ENCODE measurements at places on chromosomes 6 and 20.

GRCh38 chr20:14445310-14445709, 107.9 kb upstream of the FLRT3 start:
- DNase-seq = no peak

- no peak for DNase-seq
Measured at GRCh38 chr6:134171517-134171916, 119.1 kb upstream of the SLC2A12 start.

GRCh38 chr6:7124636-7125035, 16.9 kb downstream of the RREB1 start:
- peak; percentile 28 for DNase-seq

DNA sequence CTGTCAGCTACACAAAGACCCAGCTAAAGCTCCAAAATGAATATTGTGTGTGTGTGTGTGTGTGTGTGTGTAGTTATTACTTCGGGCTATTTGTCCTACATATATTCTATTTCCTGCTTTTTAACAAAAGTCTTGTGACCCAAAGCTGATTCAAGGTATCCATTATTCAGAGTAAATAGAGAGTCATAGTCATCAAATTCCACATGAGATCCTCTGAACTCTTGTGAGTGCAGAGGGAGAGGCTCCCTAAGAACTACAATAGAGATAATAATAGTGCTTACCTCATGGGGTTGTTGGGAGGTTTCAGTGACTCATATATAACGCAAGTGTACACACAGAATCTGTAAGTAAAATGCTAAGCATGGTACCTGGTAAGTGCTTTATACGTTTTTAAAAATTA, 95.6 kb upstream of the SHLD1 start:
- DNase-seq = peak; percentile 21

DNA sequence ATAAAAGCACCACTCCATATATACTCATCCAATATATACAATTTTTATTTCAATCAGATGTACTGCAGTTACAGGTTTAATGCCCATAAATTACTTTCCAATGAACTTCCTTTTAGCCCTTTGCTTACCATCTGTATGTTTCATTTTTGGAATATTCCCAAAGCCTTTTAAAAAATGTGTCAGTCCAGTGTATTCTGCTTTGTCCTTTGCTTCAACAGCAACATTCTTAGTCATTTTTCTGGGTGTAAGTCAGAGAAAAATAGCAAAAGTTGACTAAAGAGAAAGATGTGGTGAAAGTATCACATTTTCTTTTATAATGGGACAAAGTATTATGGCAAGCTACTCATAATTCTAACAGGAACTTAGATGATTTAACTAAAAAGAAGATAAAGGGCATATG, 15.2 kb downstream of the DSE start:
- DNase-seq = no peak

DNA sequence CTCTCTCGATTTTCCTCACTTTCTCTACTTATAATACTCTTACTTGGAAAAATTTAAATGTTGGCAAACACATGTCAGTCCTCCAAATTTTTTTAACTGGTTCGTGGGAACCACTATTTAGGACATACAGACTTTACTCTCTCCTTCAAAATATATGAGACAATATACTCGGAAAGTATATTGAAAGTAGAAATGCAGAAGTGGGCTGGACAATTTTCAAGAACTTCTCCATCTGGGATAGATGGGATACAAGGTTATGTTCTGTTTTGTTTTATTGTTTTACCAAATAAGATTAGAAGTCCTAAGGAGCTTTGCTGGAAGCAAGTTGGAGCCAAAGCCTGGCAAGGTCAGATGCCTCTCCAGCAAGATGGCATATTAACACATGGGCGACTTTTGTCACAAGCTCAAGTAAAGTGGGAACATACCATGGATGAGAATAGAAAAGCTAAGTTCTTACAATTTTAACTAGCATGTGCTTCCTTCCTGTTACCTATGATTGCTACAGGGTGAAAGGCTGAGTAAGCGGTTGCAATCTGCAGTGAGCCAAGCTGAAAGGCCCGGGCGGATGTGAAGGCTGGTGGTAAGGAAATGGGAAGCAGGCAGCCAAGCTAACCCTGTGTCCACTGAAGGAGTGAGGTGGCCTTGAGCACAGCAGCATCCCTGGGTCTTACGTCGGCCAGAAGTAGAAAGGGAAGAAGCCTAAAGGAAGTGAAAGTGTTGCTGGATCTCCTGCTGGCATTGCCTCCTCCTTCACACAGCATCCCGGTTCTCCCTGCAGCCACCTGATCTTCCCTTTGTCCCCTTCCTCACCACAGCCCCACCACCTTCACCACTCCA, 7.1 kb downstream of the MAP3K5 start:
- no peak for DNase-seq

DNA sequence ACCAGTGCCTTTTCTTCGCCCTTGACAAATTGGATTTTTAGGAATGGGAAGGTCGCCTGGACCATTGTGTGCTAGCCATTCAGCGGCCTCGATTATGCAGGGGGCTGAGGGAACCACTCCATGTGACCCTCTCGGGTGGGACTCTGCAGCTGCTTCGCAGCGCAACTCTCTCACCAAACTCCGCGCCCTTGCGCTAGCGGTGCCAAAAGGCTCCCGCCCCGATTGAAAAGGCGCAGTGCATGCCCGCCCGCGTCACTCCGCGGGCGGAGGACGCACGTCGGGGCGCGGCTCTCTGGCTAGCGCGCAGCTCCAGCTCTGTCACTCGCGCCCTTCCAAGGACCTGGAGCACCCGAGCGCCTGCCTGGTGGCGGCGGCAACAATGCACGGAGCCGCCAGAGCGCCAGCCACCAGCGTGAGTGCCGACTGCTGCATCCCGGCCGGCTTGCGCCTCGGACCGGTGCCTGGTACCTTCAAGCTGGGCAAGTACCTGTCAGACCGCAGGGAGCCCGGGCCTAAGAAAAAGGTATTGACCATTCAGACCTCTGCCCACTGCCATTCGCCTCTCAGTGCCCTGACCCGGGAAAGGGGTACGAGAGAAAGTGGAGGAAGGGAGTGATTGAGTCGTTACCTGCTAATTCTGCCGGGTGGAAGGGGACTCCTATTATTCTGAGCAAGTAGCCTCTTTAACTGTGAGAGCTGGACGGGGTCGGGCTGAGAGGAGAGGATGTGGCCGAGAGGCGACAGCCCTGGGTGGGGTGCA, at the start of gene PRDM13:
PRDM13 (plus strand) TSS at position 178 of the 760 bp plus-strand sequence; CDS start at position 380, 202 bp downstream.
- DNase-seq = no peak

DNA sequence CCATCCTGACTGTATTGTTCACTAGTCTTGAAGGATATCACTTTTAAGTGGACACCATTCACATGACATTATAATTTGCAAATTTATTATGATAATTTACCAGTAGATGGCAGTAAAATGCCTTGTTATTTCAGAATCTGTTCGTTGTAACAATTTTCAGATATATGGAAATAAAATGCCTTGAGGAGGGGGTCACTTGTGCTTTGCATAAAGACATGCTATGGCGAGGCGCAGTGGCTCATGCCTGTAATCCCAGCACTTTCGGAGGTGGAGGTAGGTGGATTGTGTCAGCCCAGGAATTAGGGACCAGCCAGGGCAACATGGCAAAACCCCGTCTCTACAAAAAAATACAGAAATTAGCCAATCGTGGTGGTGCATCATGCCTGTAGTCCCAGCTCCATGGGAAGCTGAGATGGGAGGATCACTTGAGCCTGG, 9.0 kb upstream of the NCOA6 start:
- DNase-seq = peak; percentile 56

DNA sequence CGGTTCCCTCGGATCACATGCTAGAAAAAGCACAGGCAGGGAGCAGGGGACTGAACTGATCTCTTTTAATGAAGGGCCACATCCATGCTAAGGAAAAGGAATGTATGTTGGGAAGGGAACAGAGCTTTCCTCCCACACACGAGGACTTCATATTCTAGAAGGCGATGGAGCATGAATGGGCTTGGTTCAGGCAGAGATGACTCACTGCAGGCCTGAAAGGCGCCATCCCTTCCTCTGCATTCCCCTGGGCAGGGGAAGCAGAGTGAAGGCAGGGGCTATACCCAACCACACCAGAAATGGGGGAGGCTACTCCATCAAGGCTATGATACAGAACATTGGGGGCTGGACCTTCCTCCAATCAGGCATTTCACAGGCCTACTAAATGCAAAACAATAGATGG, 30.6 kb downstream of the ELMO2 start:
- no peak for DNase-seq

DNA sequence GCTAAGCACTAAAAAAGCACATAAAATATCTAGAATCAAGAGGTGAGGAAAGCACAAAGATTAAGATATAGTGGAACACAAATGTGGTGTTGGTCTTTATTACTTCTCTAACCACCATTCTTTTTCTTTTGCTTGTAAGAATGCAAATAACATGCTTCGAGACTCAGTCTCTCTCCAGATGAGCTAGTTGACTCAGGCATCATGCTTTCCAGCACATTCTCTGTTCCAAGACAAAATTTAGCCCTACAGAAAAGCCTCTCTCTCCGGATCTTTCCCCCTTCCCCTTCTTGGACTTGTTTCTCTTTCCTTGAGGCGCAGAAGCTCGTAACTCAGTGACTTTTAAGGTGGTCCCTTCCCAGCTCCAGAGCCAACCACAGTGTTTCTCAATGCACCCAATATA, 91.0 kb downstream of the FNDC1 start:
- no peak for DNase-seq

DNA sequence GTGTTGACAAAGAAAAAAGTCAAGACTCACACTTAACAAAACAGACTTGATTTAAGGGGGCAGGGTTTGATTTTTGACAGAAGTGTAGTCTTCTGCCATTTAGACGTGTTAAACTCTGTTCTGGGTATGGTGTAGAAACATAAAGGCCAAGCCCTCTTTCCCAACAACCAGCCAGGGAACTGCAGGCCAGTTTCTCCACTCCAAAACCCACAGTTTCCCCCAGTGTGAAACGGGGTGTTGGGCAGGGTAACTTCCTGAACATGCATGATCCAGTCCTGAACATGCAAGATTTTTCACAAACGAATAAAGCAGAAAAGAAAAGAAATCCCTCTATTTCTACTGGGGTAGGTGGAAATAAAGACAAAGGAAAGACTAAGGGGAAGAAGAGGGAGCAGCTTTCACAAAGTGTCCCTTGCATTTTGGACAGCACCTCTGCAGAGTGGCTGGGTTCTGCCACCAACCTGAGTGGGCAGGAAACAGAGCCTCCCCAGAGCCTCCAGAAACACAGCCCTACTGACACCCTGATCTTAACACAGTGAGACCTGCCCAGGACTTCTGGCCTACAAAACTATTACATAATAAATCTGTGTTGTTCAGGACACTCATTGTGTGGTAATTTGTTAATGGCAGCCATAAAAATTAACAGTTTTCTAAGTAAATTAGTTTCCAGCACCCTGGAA, 7.5 kb downstream of the APMAP start:
- no peak for DNase-seq

GRCh38 chr6:141986457-141986856, 146.3 kb upstream of the GJE1 start:
- DNase-seq = no peak

DNA sequence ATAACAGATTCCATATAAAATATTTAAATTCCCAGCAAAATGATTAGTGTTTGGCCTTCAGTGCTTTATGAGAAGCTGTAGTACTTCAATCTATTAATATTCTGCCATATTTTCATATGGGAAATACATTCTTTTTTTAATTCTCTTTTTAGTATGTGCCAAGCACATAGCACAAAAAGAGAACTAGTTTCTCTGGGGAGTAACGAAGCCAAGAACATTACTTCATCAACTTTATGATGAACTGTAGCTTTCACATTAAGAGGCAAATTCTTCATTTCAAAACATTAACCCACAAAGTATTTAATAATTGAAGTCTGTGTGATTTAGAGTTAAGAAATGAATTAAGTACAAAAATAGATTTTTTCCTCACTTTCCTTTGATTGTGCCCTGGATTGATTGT, 281.0 kb upstream of the EYS start:
- peak; percentile 7 for DNase-seq

DNA sequence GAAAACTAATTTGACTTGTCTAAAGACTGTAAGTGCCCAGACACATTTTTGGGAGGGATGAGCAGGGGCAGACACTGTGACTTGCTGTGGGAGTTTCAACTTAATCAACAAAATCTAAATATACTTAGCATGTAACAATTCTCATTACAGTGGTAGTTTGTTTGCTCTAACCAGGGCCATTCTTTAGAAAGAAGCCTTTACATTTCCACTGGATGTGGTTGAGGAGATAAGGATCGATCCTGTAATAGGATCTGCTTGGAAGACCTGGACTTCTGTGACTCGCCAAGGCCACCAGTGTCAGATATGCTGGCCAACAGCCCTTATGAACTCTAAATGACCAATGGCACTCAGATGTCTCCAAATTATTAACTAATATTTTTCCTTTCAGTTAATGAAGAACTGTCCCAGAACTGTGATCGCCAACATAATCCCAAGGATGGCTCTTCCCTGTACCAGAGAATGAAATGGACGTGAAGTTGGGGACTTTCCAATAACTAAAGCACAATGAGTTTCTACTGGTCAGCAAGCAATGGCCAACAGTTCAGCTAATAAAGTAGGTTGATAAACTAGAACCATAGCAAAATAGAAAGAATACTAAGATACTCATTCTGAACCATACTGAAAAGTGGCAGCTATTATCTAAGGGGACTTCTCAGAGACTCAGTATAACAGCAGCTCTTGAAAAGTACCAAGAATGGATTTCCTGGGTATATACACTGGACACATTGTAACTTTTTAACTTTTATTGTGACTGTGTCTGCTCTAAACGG, 7.5 kb downstream of the SMLR1 start:
- no peak for DNase-seq

- DNase-seq = no peak
Measured at GRCh38 chr20:63081351-63081750, 74.6 kb upstream of the BHLHE23 start.

GRCh38 chr20:31548820-31549512, 34.7 kb downstream of the HM13 start:
- DNase-seq = no peak

DNA sequence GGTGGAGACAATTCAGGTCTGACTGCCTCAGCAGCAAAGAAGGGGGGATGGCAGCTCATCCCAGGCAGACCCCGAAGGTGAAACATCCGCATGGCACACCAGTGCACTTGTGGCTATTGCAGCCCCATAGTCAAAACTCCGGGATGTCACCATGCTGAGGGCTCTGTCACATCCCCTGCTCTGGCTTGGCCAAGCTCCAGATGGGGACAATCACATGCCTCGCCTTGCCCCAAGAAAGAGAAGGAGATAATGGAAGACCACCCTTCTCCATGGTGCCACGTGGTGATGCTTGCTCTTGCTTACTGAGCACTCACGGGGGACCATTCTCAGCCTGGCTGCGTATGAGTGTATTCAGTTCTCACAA, 60.2 kb downstream of the RBM38 start:
- DNase-seq = no peak

- DNase-seq = no peak
Measured at GRCh38 chr20:57546956-57547649, 13.8 kb upstream of the PCK1 start.

GRCh38 chr6:137697267-137697938, 169.7 kb upstream of the TNFAIP3 start:
- DNase-seq = no peak

- no peak for DNase-seq
Measured at GRCh38 chr6:36701401-36701991, 3.9 kb downstream of the RAB44 start.

All from tongue (tissue), 3 donors.